HCT116 (cell line): ENCODE measurements at places on chromosomes 1 and 21.

GRCh38 chr1:229033480-229033879, 237.4 kb upstream of the RAB4A start:
- DNase-seq: no peak

DNA sequence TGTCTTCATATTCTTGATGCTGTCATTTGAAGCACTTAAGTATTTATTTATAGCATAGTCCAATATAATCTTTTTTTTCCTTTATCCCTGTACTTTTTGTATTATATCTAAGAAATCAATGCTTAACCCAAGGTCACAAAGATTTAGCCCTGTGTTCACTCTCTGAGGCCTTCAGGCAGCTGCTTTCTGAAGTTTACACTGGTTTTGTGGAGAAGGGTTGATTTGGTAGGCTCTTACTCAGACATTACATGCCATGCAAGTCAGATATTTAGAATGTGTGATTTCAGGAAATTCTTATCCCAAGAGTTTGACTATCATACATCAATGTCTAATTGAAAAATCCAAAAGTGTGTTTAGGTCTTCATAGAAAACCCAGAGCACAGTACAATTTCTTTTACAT, 56.3 kb downstream of the PALMD start:
- DNase-seq: no peak

- DNase-seq: no peak
Measured at GRCh38 chr1:54277451-54278341, 77.7 kb downstream of the MRPL37 start.

GRCh38 chr1:218785928-218786327, 387.8 kb upstream of the LYPLAL1 start:
- DNase-seq: no peak

DNA sequence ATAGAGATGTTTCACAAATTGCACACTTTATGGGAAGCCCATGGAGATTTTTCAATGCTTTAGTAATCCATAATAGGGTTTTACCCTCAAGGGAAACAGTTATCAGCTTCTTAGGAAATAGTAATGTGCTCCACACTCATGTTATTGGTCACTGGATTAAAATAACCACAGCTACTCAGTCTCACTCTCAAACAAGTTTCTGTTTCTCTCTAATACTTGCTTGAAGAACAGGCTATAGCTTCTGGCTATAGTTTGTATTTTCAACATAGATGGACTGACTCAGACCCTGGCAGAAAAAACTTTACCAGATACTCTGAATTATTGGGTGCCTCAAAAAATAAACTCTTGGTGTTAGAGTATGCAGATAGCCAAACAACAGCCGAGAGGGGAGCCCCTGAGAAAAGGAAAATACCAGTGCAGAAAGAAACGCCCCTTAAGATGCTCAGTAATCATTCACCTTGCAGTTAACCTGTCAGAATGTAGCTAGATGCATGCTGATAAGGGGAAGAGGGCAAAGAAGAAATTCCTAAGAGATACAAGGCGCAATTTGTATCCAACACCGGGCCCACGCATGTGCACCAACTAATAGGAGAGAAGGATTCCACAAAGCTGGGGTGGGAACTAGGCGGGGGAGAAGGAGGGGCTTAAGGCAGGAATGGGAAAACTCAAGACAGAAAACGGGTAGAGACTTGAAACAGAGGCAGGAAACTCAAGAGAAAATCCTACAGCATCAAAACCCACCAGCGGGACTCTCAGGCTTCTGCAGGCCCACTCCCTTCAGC, 30.4 kb upstream of the PDE4B start:
- DNase-seq: no peak

GRCh38 chr1:215731699-215732098, 164.6 kb downstream of the KCTD3 start:
- DNase-seq: no peak

GRCh38 chr1:46761740-46762139, 37.1 kb upstream of the CYP4B1 start:
- DNase-seq: no peak
